ENCODE measurements at places on chromosomes 12 and 14. TPM values are rescaled to one million over a fixed set of nuclear protein-coding genes. Genes with fewer than 3 reads are reported as not detected.

Gene KRT85
- not detected for total RNA-seq

Gene VDR
- 4.7 TPM for total RNA-seq

Gene A2ML1
- total RNA-seq, result not detected

Gene TBC1D30
- 3.8 TPM for total RNA-seq

Gene RNASE1
- total RNA-seq, result not detected

Gene OSGEP
- total RNA-seq, result 24.6 TPM

Gene TTC6
- total RNA-seq, result 0.80 TPM

Gene FGD6
- 32.2 TPM for total RNA-seq

Gene MYF5
- not detected for total RNA-seq

Gene BCL11B
- total RNA-seq, result 0.23 TPM

Gene DTX1
- total RNA-seq, result not detected

Gene LARP4
- total RNA-seq, result 24.0 TPM

Gene REM2
- 0.17 TPM for total RNA-seq

Gene SLC39A2
- not detected for total RNA-seq

Gene GRIP1
- 3.0 TPM for total RNA-seq

Gene KLRC1
- not detected for total RNA-seq

Gene OVCH1
- not detected for total RNA-seq

Gene SLC7A7
- 3.5 TPM for total RNA-seq

Gene NPFF
- not detected for total RNA-seq

Gene EID3
- 1.3 TPM for total RNA-seq

Gene PCNX4
- total RNA-seq, result 63.8 TPM

Gene FAM186B
- not detected for total RNA-seq

Gene KRT73
- not detected for total RNA-seq

Gene IQSEC3
- total RNA-seq, result 0.22 TPM

Gene TEP1
- total RNA-seq, result 7.0 TPM

Gene CSRP2
- total RNA-seq, result 67.1 TPM

Gene HOXC11
- total RNA-seq, result 0.51 TPM

Gene ACOT6
- not detected for total RNA-seq

Gene CD163
- not detected for total RNA-seq

Gene DPY19L2
- total RNA-seq, result 6.9 TPM

Gene TSPAN11
- 1.3 TPM for total RNA-seq

Gene SCNN1A
- 52.2 TPM for total RNA-seq

Gene TSPAN19
- not detected for total RNA-seq

Gene TNFRSF1A
- total RNA-seq, result 186 TPM

Gene ANKRD33
- total RNA-seq, result not detected

Gene SGPP1
- 18.9 TPM for total RNA-seq

Gene KRT1
- not detected for total RNA-seq

Gene GLIPR1L2
- total RNA-seq, result 0.12 TPM

Gene CYP27B1
- 0.87 TPM for total RNA-seq

Gene RTL1
- total RNA-seq, result not detected

Gene POLE2
- total RNA-seq, result 22.0 TPM

Gene SPIC
- not detected for total RNA-seq

Gene EPYC
- total RNA-seq, result not detected

Gene PLCZ1
- not detected for total RNA-seq

Gene DDIT3
- 13.5 TPM for total RNA-seq

Gene PLEKHG7
- total RNA-seq, result not detected

Gene TAS2R8
- not detected for total RNA-seq

Gene CAPZA3
- not detected for total RNA-seq

Gene RAD9B
- not detected for total RNA-seq

Gene TDRD9
- total RNA-seq, result 0.29 TPM

Gene TAS2R7
- total RNA-seq, result not detected

Gene TMEM260
- total RNA-seq, result 6.0 TPM

Gene ZFHX2
- 0.58 TPM for total RNA-seq

Gene CLEC4A
- total RNA-seq, result not detected

Gene FAM222A
- total RNA-seq, result 0.52 TPM

Gene AKAP6
- total RNA-seq, result 0.22 TPM

Gene CCDC175
- total RNA-seq, result not detected
